ENCODE measurements at places on chromosomes 7 and 10. TPM values are rescaled to one million over a fixed set of nuclear protein-coding genes. Genes with fewer than 3 reads are reported as not detected.

- no peak overlapping the region for H3K4me3 ChIP-seq
- H3K36me3 ChIP-seq = no peaks in the 10 kb centered on the region
- no peaks in the 10 kb centered on the region for H3K27me3 ChIP-seq
These were observed 496.3 kb upstream of the KLF6 start for GRCh38 chr10:4281190-4281825.

- no peaks in the 10 kb centered on the region for H3K27me3 ChIP-seq
- H3K4me3 ChIP-seq = no peak overlapping the region
- H3K27ac ChIP-seq = no peak overlapping the region
- H3K4me1 ChIP-seq = no peaks in the 10 kb centered on the region
These were observed 583.8 kb downstream of the LRMDA start for GRCh38 chr10:76015245-76015644.

FRG2B gene
- total RNA-seq = not detected

DNA sequence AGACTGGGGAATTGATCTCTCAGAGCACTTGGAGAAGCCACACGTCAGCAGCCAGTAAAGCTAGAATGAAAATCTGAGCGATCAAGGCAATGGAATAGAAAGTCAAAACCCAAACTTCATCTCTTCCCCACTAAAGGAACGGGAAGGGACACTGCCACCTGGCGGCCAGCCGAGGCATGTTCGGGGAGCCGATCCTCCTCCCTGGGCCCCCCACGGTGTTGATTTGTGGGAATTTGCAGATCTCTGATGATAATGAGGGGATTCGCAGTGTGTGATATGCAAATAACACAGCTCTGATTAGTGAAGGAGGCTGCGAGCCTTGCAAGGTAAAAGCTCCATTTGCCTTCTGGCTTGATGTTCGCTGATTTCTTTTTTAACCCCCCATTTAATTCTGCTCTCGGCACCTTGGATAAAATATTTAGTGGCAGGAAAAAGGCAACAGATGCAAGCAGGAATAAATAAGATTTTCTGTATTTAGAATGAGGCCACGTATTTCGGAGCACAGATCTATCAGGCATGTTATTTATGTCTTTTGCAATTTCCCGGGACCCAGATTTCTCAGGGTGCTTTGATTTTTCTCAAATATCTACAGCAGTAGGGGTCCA is 258.6 kb downstream of the PAXIP1 start:
- H3K27me3 ChIP-seq = peaks cover 78% of the 10 kb centered on the region
- no peak overlapping the region for H3K27ac ChIP-seq
- no peaks in the 10 kb centered on the region for H3K4me1 ChIP-seq
- DNase-seq = no peak
- no peaks in the 10 kb centered on the region for H3K36me3 ChIP-seq

Measured in left ventricle myocardium inferior (tissue), 1 donor.